Uterus (tissue), 4 donors: ENCODE measurements at places on chromosomes 3 and 15. TPM values are rescaled to one million over a fixed set of nuclear protein-coding genes. Genes with fewer than 3 reads are reported as not detected.

HRG gene
- total RNA-seq, result not detected

KBTBD12 gene
- total RNA-seq, result 2.1 TPM

GRCh38 chr15:40722934-40723333 lies 28.0 kb downstream of the RAD51 start:
- no peak for DNase-seq

DNA sequence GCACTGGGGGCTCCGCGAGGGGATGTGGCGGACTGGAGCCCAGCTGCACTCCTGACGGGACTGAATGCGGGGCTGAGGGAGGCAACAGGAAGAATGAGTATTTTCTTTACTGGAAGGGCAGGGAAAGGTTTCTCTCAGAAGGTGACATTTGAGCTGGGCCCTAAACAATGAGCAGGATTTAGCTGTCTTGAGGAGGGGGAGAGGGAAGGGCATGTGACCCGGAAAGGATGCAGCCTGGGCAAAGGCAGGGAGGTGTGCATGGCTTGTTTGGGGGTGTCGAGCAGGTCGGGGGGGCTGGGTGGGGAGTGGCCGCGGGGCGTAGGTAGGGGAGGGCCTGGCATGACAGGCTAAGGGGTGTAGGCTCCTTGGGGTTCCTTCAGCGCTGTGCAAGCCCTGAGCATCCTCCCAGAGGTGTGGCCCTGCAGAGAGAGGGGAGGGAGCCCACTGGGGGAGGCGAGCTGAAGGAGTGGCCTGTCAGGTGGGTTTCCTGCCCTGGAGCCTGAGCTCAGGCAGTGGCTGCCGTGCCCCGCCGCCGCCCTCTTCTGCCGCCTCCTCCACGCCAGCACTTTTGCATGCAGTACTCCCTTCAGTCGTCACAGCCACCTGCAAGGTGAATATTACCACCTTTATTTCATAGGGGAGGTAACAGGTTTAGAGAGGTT lies 17.2 kb upstream of the ANKDD1A start:
- DNase-seq, result no peak

GRCh38 chr15:27238209-27238608 lies 267.2 kb downstream of the GABRG3 start:
- DNase-seq, result no peak

DNA sequence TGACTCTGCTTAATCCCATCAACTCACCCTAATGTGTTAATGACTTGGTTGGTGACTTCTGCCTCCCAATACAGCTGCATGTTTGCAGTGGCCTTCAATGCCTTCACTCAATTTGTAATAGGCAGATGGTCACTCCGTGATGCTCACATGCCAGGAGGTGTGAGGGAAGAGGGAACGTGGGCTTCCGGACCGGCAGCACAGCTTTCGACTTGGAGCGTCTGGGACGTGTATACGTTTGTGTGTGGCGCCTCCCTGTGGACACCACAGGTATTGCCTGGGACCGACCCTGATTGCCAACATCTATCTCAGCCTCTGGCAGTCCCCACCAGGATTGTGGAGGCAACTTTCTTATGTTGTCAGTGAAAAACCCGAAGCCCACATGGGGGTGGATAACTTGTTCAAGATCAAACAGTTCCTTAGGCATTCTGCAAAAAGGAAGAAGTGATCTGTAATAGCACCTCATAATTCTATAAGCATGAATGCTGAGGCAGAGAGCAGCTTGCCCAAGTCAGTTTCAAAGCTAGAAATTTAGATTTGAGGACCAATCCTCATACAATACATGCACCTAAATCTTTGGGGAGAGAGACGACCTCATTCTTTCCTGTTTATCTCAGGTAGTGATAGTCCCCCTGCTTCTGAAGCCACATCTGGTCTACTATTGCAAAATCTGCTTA lies 16.9 kb downstream of the MRPL46 start:
- peak; percentile 52 for DNase-seq

- DNase-seq, result no peak
These were observed 25.5 kb upstream of the CP start for GRCh38 chr3:149247008-149247710.

- no peak for DNase-seq
These were observed 15.0 kb upstream of the BNC1 start for GRCh38 chr15:83299462-83299861.

DNA sequence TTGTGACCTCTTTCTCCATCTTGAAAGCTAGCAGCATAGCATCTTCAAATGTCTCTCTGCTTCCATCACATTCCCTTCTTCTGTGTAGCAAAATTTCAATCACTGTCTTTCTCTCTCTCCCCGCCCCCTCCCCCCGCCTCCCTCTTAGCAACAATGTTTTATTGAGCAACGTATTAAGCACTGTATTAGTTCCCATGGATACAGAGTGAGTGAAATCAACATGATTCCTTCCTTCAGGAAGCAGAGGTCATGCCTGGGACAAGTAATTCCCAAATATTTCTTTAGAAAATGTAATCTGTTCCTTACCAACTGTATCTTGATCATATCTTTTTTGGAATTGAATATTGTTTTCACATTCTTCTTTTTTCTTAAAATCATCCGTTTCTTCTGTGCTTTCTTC lies 373.7 kb upstream of the NECTIN3 start:
- DNase-seq, result no peak

GRCh38 chr3:71191031-71191482 lies 392.5 kb downstream of the FOXP1 start:
- DNase-seq, result no peak

- DNase-seq, result no peak
These were observed 178.3 kb downstream of the IGF1R start for GRCh38 chr15:98826658-98827057.

GRCh38 chr3:150248888-150249681 lies 159.0 kb upstream of the TSC22D2 start:
- no peak for DNase-seq

GRCh38 chr3:76789237-76789636 lies 250.7 kb upstream of the ROBO2 start:
- no peak for DNase-seq
